ENCODE measurements at places on chromosomes 16 and 17.

- no peak for DNase-seq
Observed at GRCh38 chr17:40018211-40019121, 3.2 kb downstream of the CSF3 start.

GRCh38 chr17:73939806-73940205 lies 263.7 kb upstream of the RPL38 start:
- no peak for DNase-seq

- no peak for DNase-seq
Observed at GRCh38 chr17:8753136-8753975, 5.0 kb downstream of the SPDYE4 start.

GRCh38 chr17:81519284-81520020 lies 6.9 kb upstream of the ACTG1 start:
- DNase-seq = no peak

Measured in NCI-H2029 treated with DMSO at 0.1 percent for 48 hours (cell line).